ENCODE measurements at places on chromosomes 13 and 19.

- DNase-seq, result no peak
Measured at GRCh38 chr19:58569191-58569942, 3.8 kb downstream of the MZF1 start.

DNA sequence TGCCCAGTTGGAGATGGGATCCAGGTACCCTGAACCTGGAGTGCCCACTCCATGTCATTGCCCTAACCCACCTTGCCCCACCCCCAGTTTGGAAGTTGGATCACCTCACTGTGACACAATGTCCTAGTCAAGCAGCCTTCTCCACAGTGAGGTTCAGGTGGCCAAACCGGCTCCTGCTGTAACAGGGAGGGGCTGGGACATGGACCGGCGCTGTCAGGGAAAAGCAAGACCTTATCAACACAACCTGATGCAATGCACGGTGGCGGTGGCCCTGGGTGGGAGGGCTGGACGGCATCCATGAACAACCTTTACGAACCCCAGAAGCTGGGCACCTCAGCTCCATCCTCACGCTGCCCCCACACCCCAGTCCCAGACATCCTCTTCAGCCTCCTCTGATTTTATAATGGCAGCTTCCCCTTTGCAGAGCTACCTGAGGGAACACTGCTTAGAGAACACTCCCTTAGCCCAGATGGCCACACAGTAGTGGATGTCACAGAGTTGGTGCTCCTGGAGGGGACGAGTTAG lies 1.6 kb upstream of the KRTDAP start:
- no peak for DNase-seq

DNA sequence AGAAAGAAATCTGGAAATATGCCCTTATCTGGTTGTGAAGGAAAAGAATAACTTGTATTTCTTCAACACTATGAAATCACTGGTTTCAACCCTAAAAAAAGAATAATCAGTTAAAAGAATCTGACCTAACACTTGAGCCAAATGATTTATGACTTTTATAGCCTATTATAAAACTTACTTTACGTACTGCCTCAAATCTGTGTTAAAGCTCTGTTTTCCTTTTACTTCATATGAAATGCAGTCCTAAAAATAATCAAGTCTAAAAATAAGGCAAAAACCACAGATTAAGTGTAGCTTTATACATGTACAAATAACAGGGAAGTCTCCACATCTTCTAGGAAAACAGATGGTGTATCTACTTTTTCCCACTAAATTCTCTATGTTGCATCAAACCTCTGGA lies 101.3 kb downstream of the VWA8 start:
- no peak for DNase-seq

DNA sequence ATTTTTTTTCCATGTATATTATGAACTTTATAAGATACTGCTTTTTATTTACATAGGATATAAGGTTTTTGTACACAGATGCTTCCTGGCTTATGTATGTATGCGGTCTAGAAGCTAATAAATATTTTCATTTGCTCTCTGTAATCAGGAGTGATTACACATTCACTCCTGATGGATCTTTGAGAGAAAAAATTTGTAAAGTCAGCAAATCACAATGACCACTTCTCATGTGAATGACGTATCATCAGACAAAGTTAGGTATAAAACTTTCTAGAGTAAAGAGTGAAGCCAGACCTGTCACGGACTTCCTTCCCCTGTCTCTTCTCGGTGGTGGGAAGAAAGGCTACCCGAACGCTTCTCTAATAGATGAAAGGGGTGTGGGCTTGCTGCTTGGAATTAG lies 31.1 kb downstream of the DPY19L3 start:
- no peak for DNase-seq

- no peak for DNase-seq
Measured at GRCh38 chr19:34990578-34991192, 9.4 kb upstream of the GRAMD1A start.

DNA sequence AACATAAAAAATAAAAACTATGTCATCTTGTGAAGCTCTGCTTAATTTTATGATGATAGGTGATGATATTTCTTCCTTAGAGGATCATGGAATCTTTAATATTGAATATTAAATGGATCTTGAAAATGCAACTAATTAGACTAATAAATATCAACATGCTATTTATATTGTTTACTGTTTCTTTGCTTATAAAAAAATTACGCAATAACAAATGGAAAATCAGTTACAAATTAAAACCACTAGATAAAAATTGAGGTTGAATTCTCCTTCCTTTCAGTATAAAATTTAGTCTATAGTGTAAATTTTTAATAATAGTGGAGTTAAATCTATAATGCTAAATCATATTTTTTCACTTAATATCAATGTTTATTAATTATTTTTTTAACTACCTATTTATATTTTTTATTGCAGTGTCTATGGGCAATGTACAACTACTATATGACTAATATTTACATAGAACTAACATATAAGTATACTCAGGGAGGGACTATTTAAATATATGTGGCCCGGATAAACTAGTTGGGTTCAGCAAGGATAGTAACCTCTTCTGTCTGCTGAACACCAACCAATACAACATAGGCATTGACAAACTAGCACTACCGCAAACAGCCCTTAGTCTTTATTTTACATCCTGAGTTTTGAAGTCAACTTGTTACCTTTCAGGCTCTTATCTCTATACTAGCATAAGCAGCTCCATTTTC lies 628.0 kb downstream of the EFNB2 start:
- DNase-seq, result no peak

DNA sequence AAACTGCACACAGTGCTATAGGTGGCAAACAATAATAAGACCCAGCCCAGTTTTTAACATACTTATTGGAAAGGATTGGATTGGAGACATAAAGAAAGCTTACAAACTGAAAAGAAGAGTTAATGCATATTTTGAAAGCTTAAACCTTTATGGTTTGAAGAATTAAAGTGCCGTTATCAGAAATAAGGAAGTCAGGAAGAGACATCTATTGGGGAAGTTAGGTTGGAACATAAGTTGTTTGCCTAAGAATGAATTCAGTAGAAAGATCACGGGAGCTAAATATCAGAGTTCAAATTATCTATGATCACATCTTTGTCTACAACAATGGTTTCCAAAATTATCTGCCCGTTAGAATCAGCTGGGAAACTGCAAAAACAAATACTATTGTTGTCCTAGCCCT lies 767.9 kb downstream of the PCDH9 start:
- DNase-seq, result no peak

- no peak for DNase-seq
Measured at GRCh38 chr19:9934132-9934950, 2.0 kb downstream of the OLFM2 start.

DNA sequence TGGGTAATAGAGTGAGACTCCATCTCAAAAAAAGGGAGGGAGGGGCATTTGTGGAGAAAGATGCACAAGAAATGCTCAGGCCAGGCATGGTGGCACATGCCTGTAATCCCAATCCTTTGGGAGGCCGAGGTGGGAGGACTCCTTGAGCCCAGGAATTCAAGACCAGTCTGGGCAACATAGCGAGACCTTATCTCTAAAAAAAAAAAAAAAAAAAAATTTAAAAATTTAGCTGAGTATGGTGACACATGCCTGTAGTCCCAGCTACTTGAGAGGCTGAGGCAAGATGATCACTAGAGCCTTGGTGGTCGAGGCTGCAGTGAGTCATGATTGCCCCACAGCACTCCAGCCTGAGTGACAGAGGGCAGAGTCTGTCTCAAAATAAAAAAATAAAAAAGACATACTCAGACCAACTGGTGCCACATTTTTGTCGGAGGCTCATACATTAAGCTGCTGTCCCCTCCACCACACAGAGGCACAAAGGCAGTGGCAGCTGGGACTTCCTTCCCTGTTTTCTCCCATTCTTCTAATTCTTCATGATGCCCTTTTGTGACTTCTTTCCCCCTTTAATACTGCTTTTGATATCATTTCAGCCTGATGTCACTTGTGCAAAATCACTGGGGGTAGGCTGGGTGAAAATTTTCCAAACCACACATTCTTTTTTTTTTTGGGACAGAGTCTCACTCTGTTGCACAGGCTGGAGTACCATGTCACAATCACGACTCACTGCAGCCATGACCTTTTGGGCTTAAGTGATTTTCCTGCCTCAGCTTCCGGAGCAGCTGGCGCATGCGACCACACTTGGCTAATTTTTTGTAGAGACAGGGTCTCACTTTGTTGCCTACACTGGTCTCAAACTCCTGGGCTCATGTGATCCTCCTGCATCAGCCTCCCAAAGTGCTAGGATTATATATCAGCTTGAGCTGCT lies 26.8 kb upstream of the CXCL17 start:
- no peak for DNase-seq

GRCh38 chr13:110817143-110817542 lies 97.7 kb downstream of the ANKRD10 start:
- no peak for DNase-seq

DNA sequence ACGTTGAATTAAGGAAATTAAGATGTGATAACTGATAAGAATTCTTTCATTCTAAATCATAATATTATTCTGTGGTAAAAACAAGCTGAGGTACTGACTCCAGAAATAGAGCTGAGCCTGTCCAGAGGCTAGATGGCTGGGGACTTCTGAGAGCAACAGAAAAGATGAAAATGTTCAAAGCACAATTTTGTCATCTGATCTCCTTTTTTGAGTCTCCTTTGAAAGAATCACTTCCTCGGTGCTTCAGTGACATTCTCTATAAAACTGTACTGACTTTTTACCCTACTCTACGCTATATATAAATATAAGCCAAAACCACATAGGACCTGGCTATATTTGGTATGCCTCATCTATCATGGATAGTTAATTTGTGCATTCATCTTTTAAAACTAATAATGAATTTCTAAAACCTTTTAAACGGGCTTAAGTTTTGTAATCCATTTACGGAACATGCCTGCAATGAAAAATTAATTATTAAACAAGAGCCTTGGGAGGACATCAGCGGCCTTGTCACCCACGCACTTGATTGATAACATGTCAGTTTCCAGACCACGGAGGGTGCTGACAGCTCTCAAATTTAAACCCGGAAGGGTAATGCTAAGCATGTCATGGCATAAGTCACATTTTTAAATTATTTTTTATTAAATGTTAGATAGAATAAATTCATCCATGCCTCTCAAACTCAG lies 235.5 kb downstream of the PCDH9 start:
- no peak for DNase-seq

- no peak for DNase-seq
Measured at GRCh38 chr13:49632156-49632555, 3.8 kb downstream of the ARL11 start.

GRCh38 chr19:16435999-16436650 lies 35.6 kb downstream of the EPS15L1 start:
- DNase-seq, result no peak

DNA sequence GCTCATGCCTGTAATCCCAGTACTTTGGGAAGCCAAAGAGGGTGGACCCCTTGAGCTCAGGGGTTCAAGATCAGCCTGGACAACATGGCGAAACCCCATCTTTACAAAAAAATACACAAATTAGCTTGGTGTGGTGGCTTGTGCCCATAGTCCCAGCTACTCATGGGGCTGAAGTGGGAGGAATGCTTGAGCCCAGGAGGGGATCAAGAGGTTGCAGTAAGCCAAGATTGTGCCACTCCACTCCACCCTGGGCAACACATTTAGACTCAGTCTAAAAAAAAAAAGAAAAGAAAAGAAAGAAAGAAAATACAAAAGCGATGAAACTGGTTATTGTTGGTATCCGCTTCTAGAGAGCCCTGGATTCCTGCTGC lies 597.4 kb downstream of the UQCRFS1 start:
- DNase-seq, result no peak

- DNase-seq, result no peak
Measured at GRCh38 chr13:96629331-96629730, 364.9 kb downstream of the OXGR1 start.

- DNase-seq, result no peak
Measured at GRCh38 chr19:40210889-40211288, 7.3 kb downstream of the TTC9B start.

DNA sequence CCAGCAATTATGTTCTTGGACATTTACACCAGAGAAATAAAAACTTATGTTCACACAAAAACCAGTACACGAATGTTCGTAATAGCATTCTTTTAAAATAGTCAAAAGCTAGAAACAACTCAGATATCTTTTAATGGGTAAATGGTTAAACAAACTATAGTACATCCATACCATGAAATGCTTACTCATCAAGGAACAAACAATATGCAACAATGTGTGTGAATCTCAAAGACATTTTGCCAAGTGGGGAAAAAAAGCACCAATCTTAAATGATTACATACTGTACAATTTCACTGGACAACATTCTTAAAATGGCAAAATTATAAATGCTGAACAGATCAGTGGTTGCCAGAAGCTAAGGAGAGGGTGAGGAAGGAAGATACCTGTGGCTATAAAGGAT lies 36.6 kb downstream of the MYCBP2 start:
- DNase-seq, result no peak

- no peak for DNase-seq
Measured at GRCh38 chr13:66296328-66296727, 933.8 kb downstream of the PCDH9 start.

DNA sequence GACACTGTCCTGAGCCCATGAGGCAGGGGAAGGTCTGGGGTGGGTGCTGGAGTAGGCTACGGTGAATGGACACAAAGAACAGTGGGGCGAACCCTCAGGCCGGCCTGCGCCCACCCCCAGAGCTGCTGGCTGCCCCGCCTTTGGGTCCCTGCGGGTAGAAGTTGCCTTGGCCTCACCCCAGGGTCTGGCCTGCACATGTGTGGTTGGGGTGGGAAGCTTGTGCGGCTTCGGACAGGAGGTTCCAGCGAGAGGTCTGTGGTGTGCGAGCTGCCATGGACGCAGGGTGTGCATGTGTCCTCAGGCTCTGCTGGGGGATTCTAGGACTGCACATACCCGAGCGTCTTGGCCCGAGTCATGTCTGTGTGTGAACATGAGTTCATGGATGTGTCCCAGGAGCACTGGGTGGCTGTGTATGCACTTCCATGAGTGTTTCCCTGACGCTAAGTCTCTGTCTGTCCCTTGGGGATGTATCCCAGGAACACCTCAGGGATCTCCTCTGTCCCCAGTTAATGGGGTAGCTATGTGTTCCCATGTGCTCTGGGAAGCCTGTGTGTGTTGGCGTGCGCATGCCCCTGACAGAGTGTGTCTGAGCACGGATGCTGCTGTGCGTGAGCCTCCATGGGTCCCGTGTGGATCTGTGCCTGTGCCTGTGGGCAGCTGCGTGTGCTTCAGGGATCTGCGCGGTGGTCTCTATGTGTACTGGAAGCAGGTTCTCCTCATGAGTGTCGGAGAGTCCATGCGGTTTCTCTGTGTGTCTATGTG lies 20.8 kb upstream of the POU2F2 start:
- DNase-seq, result peak; percentile 40

GRCh38 chr13:101449790-101450748 lies 2.4 kb upstream of the ITGBL1 start:
- DNase-seq, result no peak

GRCh38 chr13:101946401-101946800 lies 455.4 kb downstream of the FGF14 start:
- DNase-seq, result no peak

DNA sequence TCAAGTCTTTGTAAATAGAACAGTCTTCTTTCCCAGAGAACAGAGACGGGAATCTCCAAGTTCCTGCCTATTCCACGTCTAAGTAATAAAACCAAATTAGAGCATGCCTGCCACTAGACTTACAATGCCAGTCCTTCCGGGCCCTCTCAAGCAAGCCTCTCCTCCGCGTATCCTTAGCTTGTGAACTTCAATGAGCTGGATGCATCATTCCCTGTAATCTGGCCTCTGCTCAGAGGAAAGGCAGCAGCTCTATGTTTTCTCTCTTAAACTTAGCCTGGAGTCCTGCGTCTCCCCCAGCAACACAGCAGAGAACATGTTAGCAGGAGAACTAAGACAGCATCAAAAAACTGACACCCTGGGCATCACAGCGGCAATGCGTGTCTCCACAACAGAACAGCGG lies 8.2 kb downstream of the NALCN start:
- no peak for DNase-seq

GRCh38 chr13:95714142-95714832 lies 37.3 kb downstream of the DNAJC3 start:
- DNase-seq, result no peak

- no peak for DNase-seq
Measured at GRCh38 chr19:29593869-29594268, 12.2 kb upstream of the POP4 start.
